CD4-positive, alpha-beta T cell treated with Interleukin-6 for 4 hours (primary cell): ENCODE measurements at places on chromosomes 13 and 19.

DNA sequence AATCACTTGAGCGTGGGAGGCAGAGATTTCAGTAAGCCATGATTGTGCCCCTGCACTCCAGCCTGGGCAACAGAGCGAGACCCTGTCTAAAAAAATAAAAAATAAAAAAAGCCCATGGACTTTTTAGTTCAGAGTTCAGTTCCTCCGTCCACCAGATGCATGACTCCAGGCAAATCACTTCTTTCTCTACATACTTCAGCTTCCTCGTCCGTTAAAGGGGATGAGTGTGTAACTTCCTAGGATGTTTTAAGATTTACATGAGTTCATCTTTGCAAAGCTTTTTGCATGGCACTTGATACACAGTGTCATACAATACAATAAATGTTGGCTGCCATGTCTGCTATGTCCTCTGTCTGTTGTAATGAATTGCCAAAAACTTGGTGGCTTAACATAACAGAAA is 10.0 kb upstream of the FFAR2 start:
- no peak for DNase-seq

GRCh38 chr19:13788991-13789390 is 6.3 kb upstream of the ZSWIM4 start:
- DNase-seq, result peak; percentile 52

- DNase-seq, result peak; percentile 77
Measured at GRCh38 chr13:76991432-76991795, 467 bp upstream of the CLN5 start.

DNA sequence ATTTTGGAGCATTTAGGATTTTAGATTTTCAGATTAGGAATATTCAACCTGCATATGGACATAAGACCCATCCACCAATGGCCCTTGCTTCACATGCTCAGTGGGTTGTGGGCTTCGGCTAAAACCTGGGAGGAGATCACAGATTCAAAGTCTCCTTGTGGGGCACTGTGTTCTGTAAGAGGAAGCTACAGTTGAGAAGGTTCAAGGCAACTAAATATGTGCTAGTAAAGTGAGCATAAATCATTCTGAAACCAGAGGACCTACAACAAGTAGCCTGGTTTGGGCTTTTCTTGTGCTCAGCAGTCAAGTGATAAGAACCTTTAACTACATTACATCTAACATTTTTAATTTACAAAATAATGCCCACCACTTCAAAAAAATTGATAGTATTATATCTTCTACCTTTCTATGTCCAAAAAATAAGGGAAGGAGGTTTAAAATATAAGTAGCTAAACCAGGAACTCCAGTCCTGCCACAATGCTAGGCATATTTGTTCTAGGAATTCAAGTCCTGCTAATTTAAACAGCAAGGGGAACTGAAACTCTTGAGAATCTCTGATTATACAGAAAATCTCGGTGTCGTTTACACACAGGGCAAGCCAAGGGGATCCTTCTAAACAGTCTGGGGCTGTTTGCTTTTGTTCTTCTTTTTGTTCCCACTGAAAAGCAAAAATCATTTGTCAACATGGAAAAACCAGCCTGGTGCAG is 36.6 kb downstream of the FOXO1 start:
- no peak for DNase-seq
